ENCODE measurements at places on chromosomes 5 and 9. TPM values are rescaled to one million over a fixed set of nuclear protein-coding genes. Genes with fewer than 3 reads are reported as not detected.

GRCh38 chr9:17018540-17019196 is 116.2 kb upstream of the CNTLN start:
- DNase-seq: no peak

DNA sequence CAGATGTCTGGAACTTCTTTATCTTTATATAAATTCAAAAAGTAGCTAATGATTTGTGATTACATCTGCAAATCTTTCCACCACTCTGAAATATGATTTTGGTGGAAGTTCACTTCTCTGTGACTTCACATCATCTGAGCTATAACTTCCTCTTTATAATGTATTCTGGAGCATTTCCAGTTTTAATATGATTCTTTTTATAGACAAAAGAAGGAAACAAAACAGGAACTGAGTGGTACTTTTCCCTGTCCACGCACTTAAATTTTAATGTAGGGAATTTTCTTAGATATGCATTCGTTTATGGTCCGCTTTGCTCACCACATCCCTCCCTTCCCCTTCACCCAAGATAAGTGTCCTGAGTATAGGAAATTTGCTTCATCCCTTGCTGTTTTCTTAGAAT is 333.5 kb downstream of the CHSY3 start:
- DNase-seq: no peak

The GLRA1 gene
- total RNA-seq: not detected

The PKD2L2 gene
- not detected for total RNA-seq

The NOXA1 gene
- not detected for total RNA-seq
